ENCODE measurements at places on chromosomes 6 and 20.
A peak's percentile ranks its signal among the peaks of the same experiment; 100 is the strongest.

- DNase-seq = no peak
Measured at GRCh38 chr20:41177636-41178035, 40.3 kb downstream of the PLCG1 start.

GRCh38 chr6:10330515-10330914 lies 84.4 kb downstream of the TFAP2A start:
- DNase-seq = no peak

DNA sequence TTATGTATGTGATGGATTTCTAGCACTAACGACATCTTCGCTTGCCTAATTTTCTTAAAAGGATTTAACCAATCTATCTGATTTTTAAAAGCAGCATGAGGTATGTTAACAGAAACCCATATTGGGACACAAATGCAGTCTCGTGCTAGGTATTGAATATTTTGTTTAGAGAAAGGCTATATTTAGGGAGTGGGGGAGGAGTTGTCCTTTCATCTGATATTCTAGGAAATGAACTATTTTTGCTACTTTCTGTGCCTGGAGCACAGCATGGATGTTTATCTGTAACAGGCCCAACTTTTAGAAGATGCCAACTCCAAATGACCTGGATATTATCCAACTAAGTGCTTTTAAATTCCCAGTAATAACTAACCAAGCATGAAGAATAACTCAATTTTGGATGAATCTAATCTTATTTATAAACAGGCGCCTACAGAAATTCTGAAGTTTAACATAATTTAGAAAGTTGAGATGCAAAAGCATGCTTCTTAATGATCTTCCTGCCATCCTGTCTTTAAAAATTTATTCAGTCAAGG lies 317.1 kb upstream of the CHD6 start:
- DNase-seq = no peak

DNA sequence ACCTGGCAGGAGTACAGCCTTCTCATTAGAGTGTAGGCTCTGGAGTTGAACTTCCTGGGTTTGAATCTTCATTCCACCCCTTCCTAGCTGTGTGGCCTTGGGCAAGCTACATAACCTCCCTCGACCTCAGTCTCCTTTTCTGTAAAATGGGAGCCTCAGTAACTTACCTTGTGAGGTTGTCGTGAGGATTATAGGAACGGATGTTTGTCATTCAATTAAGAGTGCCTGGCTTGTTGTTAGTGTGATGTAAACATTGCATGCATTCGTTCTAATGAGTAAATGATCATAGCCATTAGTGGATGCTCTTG lies 45.2 kb downstream of the TOX2 start:
- no peak for DNase-seq

DNA sequence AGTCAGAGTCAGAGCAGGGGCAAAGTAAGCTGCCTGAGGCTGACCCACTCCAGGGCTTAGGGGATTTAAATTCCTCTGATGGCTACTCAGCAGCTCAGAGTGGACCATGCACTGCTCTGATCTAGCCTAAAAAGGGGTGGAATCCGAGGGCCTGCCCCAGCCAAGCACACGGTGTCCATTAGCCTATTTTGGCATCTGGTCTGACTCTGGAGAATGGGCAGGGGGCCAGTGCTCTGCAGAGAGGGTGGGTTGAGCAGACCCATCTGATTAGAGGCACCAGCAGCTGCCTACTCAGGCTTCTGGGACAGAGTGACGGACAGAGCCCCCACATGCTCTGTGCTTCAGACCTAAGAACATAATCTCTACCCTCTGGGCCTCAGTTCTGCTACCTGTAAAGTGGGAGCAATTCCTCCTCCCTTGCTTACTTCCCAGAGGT lies 25.9 kb upstream of the TGM2 start:
- DNase-seq = no peak

DNA sequence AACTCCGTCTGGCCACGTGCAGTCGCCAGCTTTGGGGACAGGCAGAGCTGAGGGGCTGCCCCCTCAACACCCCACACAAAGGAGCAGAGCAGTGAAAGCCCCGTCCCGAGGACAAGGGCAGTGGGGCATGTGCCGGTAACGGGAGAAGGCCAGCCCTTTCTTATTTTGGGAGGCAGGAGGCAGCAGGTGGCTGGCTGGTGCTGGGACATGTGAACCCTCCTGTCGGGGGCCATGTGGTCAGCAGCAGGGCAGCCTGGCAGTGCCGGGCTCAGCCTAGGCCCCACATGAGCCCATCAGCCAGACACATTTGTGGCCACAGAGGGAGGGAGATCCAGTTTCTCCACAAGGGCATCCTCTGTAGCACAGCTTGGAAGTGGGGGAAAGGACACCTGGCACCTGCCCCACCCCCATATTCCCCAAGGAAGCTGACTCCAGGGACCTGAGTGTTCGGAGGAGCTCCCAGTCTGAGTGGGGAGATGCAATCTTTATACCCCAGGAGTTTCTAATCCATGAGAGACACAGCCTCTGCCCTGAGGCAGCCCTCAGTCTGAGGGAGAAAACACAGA lies 137.6 kb downstream of the MRPL14 start:
- no peak for DNase-seq

DNA sequence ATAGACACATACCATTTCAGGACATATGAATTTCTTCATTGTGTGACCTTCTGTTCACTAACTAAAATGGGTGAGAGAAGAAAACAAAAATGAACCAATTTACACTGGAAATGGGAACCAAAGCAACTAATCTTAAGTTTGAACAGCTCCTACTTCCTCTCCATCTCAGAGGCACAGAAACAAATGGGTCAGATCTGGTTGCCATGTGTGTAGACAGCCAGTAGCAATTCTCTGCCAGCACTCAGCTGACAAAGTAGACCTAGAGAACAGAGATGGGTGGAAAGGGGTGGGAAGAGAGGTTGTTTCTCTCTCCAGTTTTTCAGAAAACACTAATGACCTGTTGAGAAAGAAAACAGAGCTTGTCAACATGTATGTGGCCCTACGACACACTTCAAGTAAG lies 14.3 kb upstream of the POPDC3 start:
- no peak for DNase-seq

DNA sequence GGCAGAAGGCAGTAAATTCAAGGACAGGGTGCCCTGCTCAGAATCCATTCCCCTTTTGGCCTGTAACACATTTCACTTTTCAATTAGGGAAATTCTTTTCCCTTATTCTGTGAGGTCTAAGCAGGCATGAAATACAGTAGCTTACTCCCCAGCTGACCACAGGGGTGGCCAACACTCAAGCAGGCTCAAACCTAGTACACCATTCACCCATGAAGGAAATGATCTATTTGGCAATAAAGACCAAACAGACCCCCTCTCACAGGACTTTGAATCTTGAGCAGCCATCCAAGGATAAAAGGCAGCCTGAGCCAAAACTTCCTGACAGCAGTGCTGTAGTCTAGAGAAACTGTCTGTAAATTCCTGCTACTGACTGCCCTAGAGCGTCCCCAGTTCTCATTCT lies 17.7 kb downstream of the PDSS2 start:
- no peak for DNase-seq

DNA sequence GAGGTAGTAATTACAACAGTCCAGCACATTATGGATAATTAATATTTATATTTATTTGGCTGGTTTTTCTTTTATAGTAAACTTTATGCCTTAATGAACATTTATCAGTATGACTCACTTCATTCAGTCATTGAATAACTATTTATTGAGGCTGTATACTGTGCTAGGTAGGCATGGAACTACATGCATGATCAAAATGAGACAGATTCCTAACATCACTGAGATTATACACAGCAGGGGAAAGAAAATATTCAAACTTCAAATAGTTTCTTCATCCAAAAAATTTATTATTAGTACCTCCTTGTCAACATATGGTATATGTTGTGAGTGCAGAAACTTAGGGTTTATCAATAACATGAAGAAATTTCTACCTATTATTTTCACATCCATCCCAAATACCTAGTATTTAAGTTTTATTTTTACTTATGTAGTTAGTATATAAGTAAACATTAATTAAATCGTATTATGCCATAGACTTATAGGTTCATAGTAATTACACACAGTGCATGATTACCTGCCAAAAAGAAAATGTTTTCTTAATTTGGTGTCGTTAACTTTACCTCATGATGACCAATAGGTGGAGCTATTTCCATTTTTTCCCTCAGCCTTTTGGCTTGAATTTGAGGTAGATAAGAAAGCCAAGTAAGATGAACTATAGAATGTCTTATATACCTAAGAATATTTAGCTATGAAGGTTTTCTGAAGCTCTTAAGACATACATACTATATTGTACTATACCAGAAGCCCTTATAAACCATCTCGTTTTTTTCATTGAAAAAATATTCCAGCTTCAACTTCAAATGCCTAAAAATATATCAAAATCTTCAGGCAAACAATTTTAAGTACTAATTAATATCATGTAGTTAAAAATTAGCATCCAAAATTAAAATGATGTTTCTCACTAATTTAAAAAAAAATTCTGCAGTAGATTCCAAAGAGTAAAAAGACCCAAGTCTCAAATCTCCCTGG lies 12.5 kb upstream of the TMEM30A start:
- peak; percentile 51 for DNase-seq

GRCh38 chr6:124882579-124883393 lies 79.5 kb upstream of the RNF217 start:
- DNase-seq = no peak

- no peak for DNase-seq
Measured at GRCh38 chr6:47116606-47117005, 74.5 kb upstream of the ADGRF1 start.

DNA sequence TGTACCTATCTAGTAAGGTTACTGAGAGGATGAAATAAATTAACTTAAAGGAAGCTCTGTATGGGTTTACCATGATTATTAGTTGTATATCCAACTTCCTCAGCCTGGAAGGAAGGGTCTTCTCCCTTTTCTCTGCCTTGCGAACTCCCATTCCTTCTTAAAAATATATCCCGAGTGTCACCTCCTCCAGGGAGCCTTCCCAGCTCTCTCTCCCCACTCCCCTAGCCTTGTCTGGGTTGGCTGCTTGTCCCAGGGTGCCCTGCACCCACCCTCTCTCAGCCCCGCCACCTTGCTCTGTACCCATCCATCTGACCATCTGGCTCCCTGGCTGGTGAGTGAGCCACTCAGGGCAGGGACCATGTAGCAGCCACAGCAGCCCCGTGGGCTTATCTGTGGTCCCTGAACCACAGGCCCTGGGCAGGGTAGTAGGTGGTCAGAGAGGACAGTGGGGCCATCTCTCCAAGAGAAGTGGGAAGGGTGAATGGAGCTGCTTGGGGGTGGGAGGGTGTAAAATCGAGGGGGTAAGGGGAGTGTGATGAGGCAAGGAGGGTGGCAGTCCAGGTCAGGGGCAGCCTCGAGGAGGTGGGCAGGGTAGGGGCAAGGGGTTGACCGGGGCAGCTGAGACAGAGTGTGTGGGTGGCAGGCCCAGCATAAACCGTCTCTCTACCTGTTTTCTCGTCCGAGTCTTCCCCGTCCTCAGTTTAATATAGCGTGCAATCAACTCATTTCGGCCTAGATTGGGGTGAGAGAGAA lies 12.8 kb downstream of the TEAD3 start:
- no peak for DNase-seq

GRCh38 chr20:58173091-58173490 lies 55.4 kb downstream of the ANKRD60 start:
- no peak for DNase-seq

GRCh38 chr20:47311211-47311610 lies 45.3 kb downstream of the ZMYND8 start:
- DNase-seq = no peak

GRCh38 chr6:57127763-57128162 lies 37.8 kb downstream of the ZNF451 start:
- DNase-seq = no peak

DNA sequence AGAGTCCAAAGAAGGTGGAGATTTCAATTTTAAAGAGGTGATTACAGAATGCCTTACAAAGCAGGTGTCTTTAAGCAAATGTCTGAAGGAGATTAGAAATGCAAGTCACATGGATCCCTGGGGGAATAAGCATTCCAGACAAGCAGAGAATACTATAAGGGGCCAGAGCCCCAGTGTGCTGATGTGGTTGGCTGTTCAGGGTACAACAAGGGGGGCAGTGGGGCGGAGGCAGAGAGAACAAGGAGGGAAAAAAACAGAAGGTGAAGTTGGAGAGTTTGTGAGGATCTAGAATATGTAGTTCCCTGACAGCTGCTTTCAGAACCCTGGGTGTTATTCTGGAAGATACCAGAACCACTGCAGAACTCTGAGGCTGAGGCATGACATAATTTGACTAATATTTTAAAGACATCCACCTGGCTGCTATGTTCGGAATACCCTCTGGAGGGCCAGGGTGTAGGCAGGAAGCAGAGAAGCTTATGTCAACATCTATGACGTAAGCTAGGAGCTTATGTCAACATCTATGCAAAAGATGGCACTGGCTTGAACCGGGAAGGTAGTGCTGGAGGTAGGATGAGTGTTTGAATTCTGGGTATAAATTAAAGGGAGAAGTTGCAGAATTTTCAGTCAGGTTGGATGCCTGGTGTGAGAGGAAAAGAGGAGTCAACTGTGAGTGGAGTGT lies 276.3 kb upstream of the AGPAT4 start:
- DNase-seq = no peak

DNA sequence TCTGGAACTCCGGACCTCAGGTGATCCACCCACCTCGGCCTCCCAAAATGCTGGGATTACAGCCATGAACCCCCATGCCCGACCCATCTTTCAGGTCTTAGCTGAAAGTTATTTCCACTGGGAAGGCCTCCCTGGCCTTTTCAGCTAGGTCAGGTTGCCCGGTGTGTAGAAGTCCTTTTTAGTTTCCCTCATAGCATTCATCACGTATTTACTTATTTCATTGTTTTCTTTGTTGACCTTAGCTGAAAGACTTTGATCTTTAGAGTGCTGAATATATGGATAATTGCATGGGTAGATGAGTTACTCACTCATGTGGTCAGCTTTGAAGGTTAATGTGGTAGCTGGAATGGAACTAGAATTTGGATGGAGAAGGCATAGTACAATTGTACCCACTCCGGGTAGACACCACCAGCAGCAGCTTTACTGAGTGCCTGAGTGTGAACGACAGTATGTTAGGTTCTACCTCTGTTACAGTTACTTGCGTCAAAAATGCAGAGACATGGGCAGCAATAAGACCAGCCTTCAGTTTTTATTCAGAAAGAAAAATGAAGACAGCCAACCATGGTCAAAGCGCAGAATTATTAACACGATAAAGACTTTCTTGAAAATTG lies 9.1 kb downstream of the KIZ start:
- no peak for DNase-seq

- DNase-seq = no peak
Measured at GRCh38 chr6:108888052-108888451, 39.8 kb downstream of the ARMC2 start.

GRCh38 chr20:15848126-15848525 lies 725.1 kb downstream of the KIF16B start:
- DNase-seq = no peak

DNA sequence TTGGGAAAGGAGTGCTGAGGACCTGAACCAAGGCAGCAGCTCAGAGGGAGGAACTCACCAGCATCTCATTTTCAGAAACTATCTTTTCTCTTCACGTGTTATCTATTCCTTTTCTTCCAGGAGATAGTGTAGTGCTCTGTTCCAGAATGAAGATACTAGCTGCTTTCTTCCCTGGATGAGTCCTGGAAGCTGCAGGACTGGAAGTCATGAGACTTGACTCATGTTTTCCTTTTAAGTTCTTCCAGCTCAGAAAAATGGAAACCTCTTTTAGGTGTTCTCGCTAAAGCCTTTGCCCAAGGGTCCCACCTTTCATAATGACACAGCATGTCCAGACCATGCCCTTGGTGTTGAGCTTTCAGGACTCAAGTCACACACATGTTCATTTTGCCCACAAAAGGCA lies 106.7 kb downstream of the UNC5CL start:
- no peak for DNase-seq

GRCh38 chr6:75084018-75084417 lies 121.8 kb downstream of the COL12A1 start:
- no peak for DNase-seq
